GM12878 (cell line): ENCODE measurements at places on chromosomes 5 and 9. TPM values are rescaled to one million over a fixed set of nuclear protein-coding genes. Genes with fewer than 3 reads are reported as not detected.

PRXL2C gene
- 4.6 and 6.8 TPM in 2 replicates for polyA plus RNA-seq

DNA sequence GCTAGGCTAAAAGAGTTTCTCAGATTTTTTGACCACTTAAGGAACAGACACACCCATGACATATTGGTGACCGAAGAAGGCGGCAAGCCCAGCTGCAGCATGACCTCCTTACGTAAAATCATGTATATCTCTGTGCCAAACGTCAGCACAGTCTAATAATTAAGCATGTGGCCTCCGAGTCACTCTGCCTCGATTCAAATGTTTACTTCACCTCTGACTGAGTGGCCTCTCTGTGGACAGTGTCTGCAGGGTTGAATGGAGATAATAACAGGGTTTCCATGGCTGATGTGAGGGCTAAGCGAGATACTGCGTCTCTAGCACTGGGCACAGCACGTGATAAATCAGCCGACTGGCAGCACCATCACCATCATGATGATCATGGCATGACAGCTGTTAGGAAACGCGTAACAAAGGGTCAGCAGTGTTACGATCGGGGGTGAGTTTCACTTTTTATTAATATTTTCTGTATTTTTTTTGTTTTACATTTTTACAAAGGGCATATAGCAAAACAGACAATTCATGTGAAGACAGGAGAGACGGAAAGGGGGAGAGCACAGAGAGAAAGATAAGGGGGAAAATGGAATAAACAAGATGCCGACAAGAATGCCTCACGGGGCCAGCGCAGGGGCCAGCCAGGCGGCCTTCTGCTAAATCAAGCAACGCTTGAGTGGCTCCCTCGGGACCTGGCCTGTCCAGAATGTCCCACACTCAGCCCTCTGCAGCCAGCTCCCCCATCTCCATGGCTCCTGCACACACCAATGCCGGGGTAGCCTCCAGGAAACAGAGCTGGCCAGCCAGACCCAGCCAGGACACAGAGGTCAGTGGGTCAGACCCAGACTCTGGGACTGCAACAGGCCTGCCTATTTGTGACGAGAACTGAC lies 60.3 kb downstream of the ADAMTS2 start:
- no peak for DNase-seq

- no peak for DNase-seq
Observed at GRCh38 chr9:98256756-98257155, 1.3 kb upstream of the TBC1D2 start.

GRCh38 chr9:89791754-89792153 lies 186.9 kb downstream of the GADD45G start:
- no peak for DNase-seq

DNA sequence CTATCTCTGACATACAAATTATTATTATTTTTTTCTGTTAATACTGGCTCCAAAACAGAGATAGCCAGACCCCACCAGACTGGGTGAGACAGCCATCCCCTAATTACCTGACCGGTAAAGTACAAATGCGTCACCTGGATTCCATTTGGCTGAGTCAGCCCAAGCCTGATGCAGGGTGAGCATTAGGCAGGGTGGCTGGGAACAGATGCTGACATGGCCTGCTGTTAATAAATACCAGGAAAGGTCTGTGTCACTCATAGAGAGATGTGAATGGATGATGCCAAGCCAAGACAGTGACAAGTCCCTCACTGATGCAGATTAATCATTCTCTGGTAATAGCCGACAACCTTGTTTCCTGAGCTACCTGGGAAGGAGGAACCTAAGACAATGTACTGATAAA lies 183.5 kb downstream of the TRIM32 start:
- DNase-seq: no peak

ADRB2 gene
- polyA plus RNA-seq: 0.28 and 0.34 TPM in 2 replicates

ELOVL7 gene
- polyA plus RNA-seq: 0.57 and 1.1 TPM in 2 replicates

- DNase-seq: no peak
Observed at GRCh38 chr5:54278036-54278830, 32.1 kb downstream of the ARL15 start.

- no peak for DNase-seq
Observed at GRCh38 chr5:147081311-147081764, 153.5 kb upstream of the STK32A start.

CCDC192 gene
- 0.21 and 0.50 TPM in 2 replicates for polyA plus RNA-seq

DNA sequence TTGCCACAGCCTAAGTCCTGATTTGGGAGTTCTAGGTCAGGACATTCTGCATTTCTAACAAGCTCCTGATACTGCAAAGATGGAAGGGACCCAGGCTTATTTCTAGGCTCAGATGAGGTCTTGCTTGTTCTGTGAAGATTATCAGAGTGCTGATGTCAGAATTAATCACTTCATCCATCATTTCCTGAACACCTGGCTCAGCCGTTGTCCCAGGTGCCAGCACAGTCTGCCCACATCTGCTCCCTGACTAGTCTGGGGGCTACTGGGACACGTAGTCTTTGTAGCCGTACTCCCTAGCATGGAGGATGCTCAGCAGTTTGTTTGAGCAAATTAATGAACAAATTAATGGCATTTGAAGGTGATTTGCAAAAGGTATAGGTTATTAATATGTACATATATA lies 17.9 kb upstream of the SPINK4 start:
- no peak for DNase-seq

DNA sequence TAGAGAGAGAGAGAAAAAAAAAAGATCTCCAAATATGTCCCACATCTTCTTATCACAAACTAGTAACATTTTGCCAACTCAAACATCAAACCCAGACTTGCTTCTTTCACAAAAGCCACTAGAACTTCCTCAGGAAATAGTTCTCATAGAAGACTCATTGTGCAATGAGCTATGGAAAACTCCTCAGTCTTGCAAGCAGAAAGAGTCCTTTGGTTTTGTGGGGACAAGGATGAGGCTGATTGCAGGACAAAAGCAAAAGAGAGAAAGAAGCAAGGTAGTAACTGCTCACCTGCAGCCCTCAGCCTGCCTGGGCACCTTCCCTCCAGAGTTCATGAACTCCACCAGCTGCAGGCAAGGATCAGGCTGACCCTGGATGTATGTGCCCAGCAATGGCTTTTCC lies 399.0 kb downstream of the IRX1 start:
- DNase-seq: no peak

- DNase-seq: no peak
Observed at GRCh38 chr9:131669269-131670157, 70.4 kb downstream of the RAPGEF1 start.

DNA sequence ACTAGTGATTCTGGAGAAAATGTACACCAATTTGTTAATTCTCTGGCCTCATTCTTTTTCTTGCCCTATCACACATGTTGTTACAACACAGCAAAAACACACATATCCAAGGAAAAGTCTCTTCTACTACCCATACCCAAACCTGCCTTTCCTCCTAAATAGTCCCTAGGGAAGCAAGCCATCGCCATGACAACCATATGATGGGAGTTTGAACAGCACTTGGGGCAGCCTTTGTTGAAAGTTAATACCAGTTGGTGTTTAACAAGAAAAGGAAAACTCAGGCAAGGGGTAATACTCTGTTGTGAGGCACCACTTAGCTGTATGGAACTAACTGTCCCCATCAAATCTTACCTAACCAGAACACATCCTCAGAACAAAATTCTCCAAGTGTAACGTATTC lies 1.7 kb downstream of the TRPM3 start:
- DNase-seq: no peak

GRCh38 chr5:153571162-153571561 lies 80.7 kb downstream of the GRIA1 start:
- no peak for DNase-seq

NDUFA8 gene
- polyA plus RNA-seq: 145 and 147 TPM in 2 replicates

DNA sequence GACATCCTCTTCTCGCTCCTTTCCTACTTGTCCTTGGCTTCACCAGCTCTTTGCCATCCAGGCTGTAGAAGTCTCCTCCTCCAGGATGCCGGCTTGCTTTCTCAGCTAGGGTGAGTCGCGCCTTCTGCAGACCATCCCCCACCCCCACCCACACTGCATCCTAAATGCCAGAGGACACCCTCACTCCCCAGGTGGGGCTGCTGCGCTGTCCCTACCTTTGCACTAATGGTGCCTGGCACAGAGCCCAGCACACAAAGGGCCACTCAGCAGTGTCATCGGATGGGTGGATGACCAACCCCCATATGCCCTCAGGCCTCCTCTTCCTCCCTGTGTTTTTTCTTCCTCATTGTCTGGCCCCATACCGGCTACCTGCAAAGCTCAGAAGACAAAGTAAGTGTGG lies 14.8 kb downstream of the IL9 start:
- no peak for DNase-seq
